Stimulated activated CD4-positive, alpha-beta T cell treated with anti-CD3 and anti-CD28 coated beads, Interleukin-12 subunit alpha, Interleukin-12 subunit beta, amount 100 ng/mL, for 4 hours (primary cell): ENCODE measurements at places on chromosomes 13 and 19.

DNA sequence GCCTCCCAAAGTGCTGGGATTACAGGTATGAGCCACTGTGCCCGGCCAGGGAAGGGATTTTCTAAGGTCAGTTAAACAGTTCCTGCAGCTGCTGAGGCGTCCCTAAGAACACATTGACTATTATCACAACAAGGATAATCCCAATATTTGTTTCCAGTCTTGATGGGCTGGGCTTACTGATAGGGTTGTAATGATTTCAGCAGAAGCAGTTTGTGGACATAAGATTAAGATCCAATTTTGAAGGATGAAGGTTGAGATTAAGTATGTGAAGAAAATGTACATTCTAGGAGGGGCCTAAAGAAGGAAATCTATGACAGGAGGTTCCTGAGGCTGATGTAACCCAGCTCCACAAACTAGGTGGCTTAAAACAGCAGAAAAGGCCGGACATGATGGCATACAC, 10.7 kb upstream of the CCDC124 start:
- DNase-seq = no peak

GRCh38 chr19:16460454-16460853, 11.3 kb downstream of the EPS15L1 start:
- no peak for DNase-seq

DNA sequence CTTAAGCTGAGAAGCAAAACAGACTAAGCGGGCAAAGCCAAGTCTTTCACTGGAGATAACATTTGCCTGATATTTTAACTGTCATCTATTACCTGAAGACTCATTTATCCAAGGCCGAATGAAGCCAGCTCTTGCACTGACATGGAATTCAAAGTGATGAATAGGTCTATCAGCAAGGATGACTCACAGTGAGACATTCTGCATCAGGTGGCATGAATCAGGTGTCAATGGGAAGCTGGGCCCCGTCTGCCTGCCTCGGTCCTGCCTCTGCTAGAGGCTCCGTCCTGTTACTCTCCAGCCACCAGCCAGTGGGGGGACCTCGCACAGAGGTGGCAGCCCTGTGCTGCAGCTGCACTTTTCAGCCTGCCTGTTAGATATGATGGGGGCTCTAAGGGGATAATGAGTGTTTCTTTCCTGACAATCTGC, 23.5 kb downstream of the STARD13 start:
- DNase-seq = no peak

DNA sequence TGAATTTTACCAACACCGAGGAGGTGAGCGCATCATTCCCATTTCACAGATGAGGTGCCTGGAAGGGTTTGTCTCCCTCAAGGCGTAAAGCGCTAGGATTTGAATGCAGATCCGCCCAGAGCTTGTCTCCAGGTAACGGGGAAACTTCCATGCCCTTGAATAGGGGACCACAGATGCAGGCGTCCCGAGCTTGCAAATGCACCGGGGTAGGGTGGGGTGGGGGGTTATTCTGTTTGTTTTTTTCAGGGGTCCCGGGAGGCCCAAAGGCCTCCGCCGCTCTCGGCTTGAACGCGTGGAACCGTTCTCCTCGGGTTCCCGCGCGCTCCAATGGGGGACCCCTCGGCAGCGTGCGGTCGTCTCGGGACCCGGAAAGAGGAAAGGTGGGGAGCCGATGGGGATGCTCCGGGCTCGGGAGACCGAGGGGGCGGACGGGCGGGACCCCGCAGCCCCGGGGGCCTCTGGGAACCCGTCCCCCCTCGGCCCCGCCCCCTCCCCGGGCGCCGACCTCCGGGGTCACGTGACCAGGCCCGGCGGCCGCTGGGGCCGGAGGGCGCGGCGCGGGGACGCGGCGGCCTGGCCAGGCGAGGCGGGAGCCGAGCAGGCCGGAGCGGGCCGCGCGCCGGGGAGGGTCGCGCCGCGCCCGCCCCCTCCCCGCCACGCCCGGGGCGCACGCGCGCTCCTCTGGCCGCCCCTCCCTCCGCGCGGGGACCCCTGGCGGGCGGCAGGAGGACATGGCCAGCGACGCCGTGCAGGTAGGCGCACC, at the start of gene PKN1:
Gene PKN1 (plus strand): TSS at position 516 of the 763 bp plus-strand sequence. CDS start 216 bp downstream, at position 732.
- peak; percentile 66 for DNase-seq

- no peak for DNase-seq
Observed at GRCh38 chr13:60167121-60167520, 3.4 kb upstream of the DIAPH3 start.

GRCh38 chr19:35033067-35034004, 3.1 kb downstream of the SCN1B start:
- DNase-seq = no peak

GRCh38 chr19:18881491-18881890, 14.5 kb downstream of the CERS1 start:
- no peak for DNase-seq

DNA sequence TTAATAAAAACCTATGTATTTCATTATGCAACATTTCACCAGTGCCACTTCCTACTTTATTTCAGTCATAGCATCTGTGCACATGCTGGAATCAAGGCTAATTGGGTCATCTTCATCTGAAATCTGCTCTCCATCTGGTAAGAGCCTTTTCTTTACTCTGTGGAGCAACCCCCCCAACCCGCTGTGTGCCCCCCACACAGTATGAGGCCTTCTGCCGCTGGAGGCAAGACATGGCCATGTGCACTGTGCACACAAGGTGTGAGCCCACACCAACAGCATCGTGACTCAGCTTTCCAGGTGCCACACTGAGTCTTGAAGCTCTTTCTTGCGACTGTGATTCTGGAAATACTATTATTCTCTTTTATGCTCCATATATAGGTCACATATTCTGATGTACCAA, 471.0 kb downstream of the TBC1D4 start:
- DNase-seq = no peak

DNA sequence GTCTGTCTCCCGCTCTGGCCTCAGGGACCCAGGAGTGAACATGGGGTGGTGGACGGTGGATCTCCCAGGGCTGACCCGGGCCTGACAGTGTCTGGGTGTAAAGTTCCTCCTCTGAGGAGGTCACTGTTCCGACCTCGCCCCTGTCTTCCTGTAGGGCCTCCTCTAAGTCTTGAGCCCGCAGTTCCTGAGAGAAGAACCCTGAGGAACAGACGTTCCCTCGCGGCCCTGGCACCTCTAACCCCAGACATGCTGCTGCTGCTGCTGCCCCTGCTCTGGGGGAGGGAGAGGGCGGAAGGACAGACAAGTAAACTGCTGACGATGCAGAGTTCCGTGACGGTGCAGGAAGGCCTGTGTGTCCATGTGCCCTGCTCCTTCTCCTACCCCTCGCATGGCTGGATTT, at the start of gene SIGLEC9:
Gene SIGLEC9 (plus strand): TSS at position 178 of the 400 bp plus-strand sequence. CDS start 69 bp downstream, at position 247.
- DNase-seq = no peak

DNA sequence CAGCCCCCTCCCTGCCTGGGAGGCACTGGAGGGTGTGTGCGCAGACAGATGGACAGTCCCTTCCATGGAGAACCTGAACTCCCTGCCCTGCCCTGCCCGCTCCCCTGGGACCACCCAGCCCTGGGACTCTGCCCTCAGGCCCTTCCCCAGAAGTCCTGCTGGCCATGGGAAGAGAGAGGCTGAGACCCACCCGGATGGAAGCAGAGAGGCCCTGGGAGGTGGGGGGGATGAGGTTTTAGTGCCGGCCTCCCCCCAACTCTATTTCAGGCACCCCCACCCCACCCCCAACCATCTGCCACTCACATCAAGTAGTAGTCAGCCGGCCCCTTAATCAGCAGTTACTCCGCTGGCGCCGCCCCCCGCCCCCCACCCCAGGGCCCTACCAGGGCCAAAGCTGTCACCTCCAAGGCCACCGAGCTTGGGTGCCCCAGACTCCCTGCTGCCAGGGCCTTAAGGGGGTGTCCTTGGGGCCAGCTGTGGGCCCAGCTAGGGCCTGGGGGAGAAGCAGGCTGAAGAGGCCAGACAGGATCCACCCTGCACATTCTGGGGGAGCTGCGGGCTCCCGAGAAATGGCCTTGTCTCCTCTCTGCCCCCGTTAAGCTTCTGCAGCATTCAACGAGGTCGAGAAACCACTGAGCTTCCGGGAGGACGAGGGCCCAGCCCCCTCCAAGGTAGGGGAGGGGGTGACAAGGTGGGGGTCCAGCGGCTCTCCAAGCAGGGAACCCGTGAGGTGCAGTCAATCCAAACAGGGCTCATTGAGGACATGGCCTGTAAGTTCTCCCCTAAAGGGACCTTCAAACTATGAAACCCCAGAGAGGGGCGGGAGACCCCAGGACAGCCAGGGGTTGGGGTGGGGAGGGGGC, 17.4 kb downstream of the NMRK2 start:
- DNase-seq = no peak

DNA sequence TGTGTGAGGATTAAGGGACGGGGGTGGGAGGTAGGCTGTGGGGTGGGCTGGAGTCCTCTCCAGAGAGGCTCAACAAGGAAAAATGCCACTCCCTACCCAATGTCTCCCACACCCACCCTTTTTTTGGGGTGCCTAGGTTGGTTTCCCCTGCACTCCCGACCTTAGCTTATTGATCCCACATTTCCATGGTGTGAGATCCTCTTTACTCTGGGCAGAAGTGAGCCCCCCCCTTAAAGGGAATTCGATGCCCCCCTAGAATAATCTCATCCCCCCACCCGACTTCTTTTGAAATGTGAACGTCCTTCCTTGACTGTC, 5.5 kb downstream of the FOSB start:
- DNase-seq = no peak

DNA sequence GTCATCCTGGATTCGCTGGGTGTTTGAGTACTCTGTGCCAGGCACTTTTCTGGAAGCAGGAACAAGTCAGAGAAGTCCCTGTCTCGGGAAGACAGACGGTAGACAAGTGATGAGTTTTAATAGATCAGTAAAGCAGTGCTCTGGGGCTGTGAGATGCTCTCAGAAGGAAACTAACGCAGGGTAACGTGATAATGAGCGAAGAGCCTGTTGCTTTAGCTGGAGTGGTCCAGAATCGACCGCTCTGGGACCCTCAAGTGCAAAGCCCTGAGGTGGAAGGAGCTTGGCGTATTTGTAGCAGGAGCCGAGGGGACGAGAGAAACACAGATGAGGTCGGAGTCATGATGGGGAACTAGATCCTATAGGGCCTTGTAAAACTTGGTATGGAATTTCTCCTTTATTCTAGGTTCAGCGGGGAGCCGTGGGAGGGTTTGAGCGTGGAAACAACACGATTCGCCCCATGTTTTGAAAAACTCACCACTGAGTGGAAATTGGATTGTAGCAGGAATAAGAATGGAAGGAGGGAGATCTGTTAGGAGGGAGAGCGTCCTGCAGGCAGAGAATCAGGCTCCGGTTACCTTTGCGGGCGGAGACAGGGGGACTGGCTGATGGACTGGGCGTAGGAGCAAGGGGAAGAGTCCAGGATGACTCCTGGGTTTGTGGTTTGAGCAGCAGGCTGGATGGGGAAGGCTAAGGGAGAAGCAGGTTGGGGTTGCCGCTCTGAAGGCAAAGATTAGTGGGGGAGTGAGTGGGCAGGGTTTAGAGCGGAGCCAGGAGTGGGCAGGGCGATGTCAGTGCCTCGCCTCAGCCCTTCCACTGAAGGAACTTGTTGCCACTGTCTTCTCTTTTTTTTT, 763 bp downstream of the POLD1 start:
- no peak for DNase-seq

GRCh38 chr19:34135054-34135800, 37.1 kb upstream of the LSM14A start:
- no peak for DNase-seq

- no peak for DNase-seq
Observed at GRCh38 chr13:27022571-27023311, 148.9 kb downstream of the USP12 start.
